ENCODE measurements at places on chromosomes 7 and 10.

DNA sequence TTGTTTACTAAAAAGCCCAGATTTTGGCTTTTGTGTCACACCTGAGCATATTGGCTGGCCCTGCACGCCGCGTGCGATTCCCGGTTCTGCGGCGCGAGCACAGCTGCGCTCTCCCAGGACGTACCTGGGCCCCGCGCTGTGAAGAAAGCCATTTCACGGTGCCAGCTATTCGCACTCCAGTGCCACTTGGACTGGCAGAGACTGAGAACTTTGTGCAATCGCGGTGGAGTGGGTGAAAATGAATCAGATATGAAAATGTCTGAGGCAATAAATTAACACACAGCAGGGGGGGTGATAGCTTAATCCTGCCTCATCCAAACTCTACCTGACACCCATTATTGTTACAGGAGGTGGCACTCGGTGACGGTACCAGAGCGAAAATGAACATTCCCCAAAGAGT lies 330.1 kb upstream of the MGMT start:
- DNase-seq = no peak

- no peak for DNase-seq
Measured at GRCh38 chr7:139091677-139091996, 17.9 kb downstream of the ZC3HAV1 start.

DNA sequence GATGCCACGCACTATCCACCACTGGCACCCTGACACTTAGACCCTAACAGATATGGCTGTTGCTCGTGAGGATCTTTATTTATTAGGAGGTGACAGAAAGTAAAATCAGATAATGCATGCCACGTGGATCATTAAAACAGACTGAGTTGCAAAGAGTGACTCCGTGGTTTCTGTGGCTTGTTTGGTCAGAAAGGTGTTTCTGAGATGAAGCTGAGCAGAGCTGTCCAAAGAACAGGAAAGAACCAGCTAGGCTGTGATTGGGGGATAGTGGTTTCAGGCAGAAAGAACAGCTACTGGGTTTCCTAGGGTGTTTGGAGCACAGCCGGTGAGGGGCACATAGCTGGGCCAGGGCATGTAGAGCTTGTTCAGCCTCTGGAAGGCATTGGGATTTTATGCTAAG lies 34.4 kb downstream of the CSGALNACT2 start:
- DNase-seq = no peak

- DNase-seq = no peak
Measured at GRCh38 chr7:131546126-131546525, 10.3 kb downstream of the PODXL start.

DNA sequence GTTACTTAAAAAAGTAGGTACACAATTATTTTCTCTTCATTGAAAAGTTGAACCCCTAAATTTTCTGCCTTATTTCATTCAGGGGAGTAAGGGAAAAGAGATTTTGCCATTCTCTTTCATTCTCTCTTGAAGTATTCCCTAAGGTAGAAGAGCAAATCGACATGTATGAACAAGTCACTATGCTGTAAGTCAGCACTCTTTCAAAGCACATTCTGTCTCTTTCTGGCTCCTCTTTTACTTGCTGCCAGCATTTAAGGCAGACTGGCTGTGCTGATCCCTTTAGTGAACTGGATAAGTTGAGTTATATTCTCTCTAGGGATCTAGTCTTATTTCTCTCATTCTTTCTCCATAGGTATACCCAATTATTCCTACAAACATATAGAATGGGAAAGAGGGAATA lies 222.3 kb upstream of the ZWINT start:
- DNase-seq = no peak

GRCh38 chr10:95304463-95304862 lies 13.7 kb upstream of the PDLIM1 start:
- no peak for DNase-seq

DNA sequence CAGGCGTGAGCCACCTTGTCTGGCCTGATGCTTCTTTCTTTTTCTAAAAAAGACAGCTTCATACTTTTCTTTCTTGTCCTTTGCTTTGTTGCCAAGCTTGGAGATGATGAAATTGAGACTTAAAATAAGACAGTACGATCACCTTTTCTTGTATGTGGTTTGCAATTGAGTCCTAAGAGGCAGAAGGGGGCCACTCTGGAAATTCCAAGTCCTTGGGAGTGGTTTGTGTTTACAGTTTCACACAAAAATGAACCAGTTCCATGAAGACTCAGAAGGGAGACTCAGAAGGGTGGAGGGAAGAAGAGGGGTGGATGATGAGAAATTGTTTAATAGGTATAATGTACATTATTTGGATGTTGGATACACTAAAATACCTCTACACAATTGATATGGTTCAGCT lies 70.7 kb upstream of the TNS3 start:
- DNase-seq = no peak

DNA sequence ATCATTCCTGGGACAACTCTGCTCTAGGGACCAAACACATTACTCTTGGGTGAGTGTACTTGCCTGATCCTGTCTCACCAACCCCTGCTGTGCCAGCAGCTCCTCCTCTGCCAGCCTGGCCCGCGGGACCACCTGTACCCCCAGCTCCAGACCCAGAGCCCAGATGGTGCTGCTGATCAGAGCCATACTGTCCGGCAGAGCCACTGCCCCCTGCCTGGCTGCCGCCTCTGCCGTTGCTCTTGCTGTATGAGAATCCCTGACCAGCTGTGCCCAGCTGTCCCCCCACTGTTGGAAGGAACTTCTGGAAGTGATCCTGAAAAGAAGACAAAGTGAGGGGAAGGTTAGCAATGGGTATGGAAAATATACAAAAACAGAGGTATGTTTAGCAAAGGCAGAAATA lies 6.9 kb downstream of the MYOZ1 start:
- DNase-seq = no peak
